ENCODE measurements at places on chromosomes 11 and 22. TPM values are rescaled to one million over a fixed set of nuclear protein-coding genes. Genes with fewer than 3 reads are reported as not detected.

DNA sequence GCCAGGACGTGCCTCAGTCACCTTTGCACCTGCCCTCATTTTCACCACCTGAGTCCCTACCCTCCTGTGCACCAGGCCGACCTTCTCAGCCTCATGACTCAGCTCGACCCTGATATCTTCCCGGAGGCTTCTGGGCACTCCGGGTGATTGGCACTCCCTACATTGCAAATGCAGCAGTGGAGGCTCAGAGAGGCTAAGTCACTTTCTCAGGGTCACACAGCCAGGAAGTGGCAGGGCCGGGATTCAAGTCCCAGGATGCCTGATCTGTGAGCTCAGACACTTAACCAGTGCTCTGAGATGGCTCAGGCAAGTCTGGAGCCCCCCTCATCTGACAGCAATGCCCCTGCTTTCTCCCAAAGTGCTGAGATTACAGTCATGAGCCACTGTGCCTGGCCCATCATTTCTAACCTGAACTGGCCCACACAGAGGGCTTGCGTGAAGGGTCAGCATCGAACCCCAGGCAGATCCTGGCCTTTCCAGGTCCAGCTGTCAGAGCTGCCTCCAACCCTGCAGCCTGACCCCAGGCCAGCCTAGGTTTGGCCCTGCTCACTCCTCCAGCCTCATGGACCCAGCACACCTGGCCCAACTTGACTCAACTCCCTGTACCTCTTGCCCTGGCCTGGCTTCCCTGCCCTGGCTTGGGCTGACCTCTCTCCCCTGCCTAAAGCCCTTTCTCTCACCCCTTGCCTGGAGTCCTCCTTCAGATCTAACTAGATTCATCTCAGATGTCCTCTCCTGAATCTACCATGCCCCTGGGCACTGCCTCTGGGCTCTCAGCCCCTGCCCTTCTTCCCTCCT lies 40.7 kb upstream of the RTL6 start:
- no peak for DNase-seq

DNA sequence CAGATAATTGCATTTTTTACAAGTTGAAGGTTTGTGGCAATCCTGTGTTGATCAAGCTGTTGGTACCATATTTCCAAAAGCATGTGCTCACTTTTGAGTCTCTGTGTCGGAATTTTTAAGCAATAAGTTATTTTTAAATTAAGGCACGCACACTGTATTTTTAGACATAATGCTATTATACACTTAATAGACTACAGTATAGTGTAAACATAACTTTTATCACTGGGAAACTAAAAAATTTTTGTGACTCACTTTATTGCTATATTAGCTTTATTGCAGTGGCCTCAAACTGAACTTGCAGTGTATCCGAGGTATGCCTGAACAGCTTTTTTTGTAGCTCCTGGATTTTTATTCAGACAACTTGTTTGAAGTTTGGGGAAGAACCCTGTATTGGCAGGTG lies 31.3 kb upstream of the RRM1 start:
- no peak for DNase-seq

DNA sequence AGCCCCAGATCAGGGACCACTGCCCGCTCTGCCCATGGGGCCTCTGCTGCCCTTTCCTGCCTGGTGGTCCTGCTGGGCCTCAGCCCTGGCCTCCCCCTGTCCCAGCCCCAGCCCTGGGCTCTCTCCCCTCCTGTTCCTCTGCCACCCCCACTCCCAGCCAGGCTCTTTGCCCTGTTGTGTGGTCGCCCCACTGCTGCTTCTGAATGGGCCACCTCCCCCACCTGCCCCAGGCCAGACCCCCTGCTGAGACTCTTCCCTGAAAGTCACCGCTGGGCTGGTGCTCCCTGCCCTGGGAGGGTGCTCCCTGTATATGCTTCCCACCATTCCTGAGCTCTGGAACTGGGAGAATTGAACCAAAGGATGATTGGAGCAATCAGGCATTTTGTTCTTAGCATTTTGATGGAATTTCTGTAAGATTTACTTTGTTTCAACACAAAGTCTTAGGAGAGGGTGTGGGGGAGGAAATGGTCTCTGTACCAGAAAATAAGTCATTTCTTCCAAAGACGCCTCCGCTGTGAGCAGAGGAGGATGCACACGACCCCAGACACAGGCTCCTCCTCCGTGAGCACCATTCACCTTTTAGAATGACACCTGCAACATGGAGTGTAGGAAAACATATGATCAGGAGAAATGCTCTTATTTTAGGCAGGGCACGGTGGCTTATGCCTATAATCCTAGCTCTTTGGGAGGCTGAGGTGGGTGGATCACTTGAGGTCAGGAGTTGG lies 5.2 kb downstream of the APOBEC3B start:
- no peak for DNase-seq

CYTH4 gene
- total RNA-seq, result 45.4 TPM

GRCh38 chr11:8098879-8099278 lies 17.9 kb downstream of the TUB start:
- no peak for DNase-seq

GRCh38 chr11:116851626-116852025 lies 14.2 kb upstream of the APOA1 start:
- peak; percentile 65 for DNase-seq

SCUBE1 gene
- total RNA-seq, result 16.6 TPM

NXPE4 gene
- not detected for total RNA-seq

- no peak for DNase-seq
Observed at GRCh38 chr11:120738516-120739046, 227.0 kb downstream of the GRIK4 start.

MRPL16 gene
- total RNA-seq, result 29.7 TPM

GRCh38 chr11:18791207-18791968 lies at the start of gene PTPN5:
Gene PTPN5 (minus strand): TSS chr11:18791798. CDS start chr11:18771958, 19,840 bp downstream.
- DNase-seq, result no peak

SCGB1C1 gene
- total RNA-seq, result not detected

All from lower lobe of right lung (tissue), 2 donors.